ENCODE measurements at places on chromosomes 3 and 15. TPM values are rescaled to one million over a fixed set of nuclear protein-coding genes. Genes with fewer than 3 reads are reported as not detected.

DNA sequence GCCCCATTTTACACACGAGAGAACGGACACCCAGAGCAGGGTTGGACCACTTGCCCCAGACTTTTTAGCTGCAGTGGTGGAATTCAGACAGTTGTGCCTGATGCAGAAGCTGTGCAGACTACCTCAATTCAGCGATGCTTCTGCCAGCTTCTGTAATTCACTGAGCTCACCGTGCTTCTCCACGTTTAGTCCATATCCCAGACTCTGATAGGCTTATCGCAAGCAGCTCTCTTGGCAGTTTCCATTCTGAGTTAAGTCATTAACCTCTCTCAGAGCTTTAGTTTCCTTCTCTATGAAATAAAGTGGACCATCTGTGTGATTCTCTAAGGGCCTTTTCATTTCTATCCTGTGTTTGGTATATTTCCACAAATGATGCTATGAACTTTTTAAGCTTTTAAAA, 37.1 kb downstream of the ABHD17C start:
- no peak for DNase-seq

- DNase-seq, result no peak
Observed at GRCh38 chr3:53495520-53496391, 1.3 kb downstream of the CACNA1D start.

DNA sequence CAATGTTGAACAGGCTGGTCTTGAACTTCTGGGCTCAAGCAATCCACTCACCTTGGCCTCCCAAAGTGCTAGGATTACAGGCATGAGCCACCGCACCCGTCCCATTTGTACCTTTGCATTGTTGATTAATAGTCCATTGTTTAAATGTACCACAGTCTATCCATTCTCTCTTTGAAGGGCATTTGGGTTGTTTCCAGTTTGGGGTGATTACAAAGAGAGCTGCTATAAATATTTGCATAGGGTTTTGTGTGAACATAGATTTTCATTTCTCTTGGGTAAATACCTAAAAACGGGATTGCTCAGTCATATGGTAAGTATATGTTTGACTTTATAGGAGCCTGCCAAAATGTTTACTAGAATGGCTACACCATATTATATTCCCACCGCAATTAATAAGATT, 13.7 kb upstream of the PTPRG start:
- DNase-seq, result no peak

DNA sequence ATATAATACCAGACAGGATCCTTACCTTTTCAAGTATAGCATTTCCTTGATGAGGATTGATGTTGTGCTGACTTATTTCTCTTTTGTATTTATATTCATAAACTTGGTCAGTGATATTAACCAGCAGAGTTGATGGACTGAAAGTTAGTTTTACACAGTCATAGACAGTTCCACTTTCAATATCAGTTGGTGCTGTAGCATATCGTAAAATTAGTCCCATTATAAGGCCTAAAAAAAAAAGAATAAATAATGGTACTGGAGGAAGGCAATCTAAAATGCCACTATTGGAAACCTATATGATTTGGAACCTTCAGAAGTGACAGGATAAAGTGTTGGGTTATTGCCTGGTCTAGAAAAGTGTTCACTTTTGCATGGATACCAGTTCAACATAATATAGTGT, 16.3 kb downstream of the SLC9A9 start:
- no peak for DNase-seq

WDR49 gene
- total RNA-seq, result 0.50 TPM

Data from renal cortical epithelial cell (primary cell).